ENCODE measurements at places on chromosomes 3 and 15. TPM values are rescaled to one million over a fixed set of nuclear protein-coding genes. Genes with fewer than 3 reads are reported as not detected.

The DUT gene
- 139 TPM for total RNA-seq

The GOLGA6B gene
- total RNA-seq: not detected

The BDH1 gene
- 14.5 TPM for total RNA-seq

The APBA2 gene
- total RNA-seq: 6.2 TPM

The CPN2 gene
- 0.10 TPM for total RNA-seq

The C3orf85 gene
- total RNA-seq: not detected
